ENCODE measurements at places on chromosomes 5 and 9.

DNA sequence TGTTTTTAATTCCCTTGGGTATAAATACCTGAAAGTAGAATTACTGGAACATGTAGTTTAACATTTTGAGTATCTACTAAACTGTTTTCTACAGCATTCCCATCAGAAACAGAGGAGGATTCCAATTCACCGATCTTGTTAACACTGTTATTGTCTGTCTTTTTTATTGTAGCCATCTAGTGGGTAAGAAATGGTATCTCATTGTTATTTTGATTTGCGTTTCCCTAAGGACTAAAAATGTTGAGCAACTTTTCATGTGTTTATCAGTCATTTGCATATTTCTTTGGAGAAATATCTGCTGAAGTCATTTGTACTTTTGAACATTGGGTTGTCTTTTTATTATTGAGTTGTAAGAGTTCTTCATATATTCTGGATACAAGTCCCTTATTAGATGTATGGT, 135.2 kb upstream of the NFIL3 start:
- DNase-seq = no peak

- no peak for DNase-seq
Measured at GRCh38 chr5:68169903-68170302, 45.7 kb upstream of the PIK3R1 start.

- DNase-seq = peak; percentile 36
Measured at GRCh38 chr9:128771094-128771721, 519 bp downstream of the ZER1 start.

GRCh38 chr9:91771864-91772263, 178.2 kb downstream of the ROR2 start:
- DNase-seq = no peak

DNA sequence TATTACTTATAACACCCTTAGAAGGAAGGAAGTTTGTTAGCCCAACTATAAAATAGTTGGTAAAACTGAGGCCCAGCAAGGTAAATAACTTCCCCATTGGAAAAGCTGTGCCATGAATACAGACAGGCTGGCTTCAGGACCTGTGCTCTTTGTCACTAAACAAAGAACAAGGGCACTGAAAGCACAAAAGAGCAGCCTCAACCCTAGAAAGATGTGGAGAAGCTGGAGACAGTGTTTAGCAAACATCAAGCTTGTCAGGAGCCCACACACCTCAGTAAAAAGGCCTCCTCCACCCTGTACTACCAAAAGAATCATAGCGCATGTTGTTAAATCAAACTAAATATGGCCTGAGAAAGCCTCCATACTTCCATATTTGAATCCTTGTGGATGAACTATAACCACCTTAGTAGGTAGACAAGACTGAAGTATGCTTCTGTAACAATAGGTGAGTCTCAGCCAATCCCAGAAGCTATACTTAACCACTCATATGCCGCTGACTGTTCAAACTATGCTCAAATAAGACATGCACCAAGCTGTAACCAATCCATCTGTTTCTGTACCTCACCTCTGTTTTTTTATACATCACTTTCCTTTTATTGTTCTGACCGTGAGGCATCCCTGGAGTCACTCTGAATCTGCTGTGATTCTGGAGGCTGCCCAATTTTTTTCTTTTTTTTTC, 18.4 kb upstream of the SCGB3A2 start:
- no peak for DNase-seq

DNA sequence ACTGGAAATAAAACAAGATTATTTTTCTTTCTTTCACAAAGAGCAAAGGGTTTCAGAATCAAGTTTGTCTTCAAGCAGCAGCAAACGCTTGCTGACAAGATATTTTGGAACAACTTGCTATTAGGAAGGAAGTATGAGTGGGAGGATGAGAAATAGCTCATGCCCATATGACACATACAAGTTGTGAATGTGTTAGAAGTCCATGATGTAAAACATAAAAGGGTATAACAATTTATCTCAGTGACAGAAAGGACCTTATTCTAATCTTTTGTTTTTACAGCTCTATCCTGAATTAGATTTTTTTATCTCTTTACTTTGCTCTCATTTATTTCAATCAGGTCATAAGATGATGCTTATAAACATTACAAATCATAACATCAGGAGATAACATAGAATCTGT, 516.6 kb upstream of the MEF2C start:
- no peak for DNase-seq

- DNase-seq = no peak
Measured at GRCh38 chr5:7546555-7546954, 150.6 kb downstream of the ADCY2 start.

DNA sequence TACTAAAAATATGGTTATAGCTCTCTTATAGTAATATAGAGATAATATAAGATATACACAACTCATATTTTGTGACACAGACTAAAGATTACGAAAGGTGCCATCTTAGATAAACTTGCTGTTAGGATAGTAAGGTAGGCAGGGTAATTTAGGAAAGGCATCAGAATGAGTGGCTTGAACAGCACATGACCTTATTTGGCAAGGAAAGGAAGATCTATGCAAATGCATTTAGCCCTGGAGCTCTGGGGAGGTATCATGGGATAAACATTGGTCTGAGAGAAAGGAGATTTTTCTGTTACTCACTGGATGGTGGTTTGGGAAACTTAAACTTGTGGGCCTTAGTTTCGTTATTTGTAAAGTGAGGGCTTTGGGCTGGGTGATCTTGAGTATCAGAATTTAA, 65.8 kb downstream of the KCTD16 start:
- DNase-seq = no peak

DNA sequence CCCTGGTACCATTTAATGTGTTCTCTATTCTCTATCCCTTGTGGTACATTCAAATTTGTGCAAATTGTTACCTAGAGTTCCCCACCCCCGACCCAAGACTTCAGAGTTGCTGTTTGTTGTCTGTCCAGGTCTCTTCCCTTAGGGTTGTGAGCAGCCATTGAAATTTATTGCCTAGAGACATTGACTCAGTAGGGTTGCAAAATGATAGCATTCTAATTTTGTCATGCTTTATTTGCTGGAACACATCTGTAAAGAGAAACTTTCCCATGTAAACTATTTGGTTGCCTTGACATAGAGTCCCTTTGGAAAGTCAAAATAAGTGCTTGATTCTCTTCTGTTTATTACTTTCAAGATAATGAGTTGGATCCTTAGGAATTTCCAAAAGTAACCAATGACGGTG, 91.7 kb upstream of the KLF9 start:
- no peak for DNase-seq

GRCh38 chr9:122398371-122398924, 27.6 kb downstream of the PTGS1 start:
- DNase-seq = no peak

DNA sequence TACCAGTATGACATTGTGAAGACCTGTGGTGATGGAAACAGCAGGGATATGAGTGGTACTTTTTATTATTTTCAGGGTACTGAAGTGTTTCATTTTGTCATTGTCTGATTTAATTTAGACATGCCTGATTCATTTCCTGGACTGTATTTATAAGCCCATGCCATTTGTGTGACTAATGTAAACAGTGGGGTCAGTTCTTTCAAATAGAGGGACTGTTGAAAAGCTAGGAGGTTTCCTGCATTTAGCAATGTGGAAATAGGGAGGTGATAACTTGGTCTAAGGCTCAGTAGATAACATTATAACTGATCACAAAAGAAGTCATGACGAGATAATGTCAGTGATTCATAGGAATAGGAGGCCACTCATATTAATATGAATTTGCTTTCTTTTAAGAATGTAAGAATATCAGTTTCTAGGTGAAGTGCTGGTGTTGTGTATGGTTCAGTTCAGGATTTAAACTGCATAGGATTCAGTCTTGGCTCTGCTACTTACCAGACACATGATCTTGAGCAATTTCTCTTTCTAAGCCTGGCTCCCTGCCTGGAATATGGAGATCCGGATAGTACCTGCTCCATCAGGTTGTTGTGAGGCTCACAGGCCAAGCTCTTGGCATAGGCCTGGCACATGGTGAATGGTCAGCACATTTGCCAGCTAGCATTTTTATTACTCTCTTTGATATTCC, 7.5 kb downstream of the RASGRF2 start:
- no peak for DNase-seq

DNA sequence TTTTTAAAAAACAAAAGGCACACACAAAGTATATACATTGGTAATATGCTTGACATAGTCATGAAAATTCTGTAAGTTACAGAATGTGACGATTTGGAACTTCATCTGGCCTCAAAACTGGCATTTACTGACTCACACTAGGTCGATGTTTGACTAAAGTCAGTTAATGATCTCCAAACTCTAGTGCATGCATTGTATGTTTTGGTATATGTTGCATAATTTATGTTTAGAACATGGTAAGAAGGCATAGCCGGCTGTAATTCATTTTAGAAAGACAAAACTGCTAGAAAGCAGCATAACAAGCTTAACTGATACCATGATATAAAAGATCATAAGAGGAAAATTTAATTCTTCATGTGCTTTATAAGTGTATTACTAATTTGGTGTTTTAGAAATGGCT, 58.6 kb upstream of the RICTOR start:
- no peak for DNase-seq

GRCh38 chr9:77374266-77374665, 196.9 kb downstream of the VPS13A start:
- DNase-seq = no peak

- DNase-seq = no peak
Measured at GRCh38 chr5:123075521-123076163, 13.4 kb upstream of the PRDM6 start.

DNA sequence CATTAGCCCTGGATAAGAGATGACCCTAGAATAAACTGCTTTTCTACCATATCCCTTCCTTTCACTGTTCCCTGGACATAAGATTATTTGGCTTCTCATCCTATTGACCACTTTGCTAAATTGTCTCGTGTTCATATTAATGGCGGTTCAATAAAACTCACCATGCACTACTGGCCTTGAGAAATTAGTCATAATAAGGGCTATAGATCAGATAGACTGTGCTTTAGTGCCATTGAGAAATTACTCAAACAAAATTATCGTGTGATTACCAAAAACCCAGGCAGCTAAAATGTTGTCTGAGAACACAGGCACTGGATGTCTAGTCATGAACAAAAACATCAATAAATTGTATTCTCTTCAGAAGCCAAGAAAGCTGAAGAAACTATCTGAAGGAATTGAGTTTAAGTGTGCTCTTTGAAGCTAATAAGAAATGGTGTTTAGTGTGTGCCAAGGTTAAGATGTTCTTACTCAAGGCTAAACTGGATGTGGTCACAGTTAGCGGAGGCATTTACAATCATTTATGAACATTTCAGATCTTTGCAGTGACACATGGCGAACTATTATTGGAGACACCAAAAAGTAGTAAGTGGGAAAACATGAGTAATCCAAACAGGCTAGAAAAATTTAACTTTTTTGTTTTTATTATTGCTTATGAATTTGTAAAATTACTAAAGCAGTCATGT, 460.4 kb upstream of the RORB start:
- DNase-seq = no peak

- no peak for DNase-seq
Measured at GRCh38 chr9:127470662-127471061, 19.4 kb downstream of the LRSAM1 start.

DNA sequence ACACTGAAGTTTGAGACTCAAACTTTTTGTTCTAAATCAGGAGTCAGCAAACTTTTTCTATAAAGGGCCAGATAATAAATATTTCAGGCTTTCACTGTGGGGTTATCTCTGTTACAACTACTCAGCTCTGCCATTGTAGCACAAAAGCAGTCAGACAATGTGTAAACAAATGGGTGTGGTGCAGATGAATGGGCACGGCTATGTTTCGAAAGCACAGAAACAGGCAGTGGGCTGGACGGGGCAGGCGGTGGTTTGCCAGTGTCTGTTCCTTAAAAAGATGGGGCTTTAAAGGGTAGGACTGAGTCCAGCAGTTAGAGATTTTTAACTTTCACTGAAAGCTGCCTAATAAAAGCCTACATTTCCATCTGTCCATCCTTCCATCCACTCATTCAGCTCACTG, 48.9 kb downstream of the PFDN1 start:
- DNase-seq = no peak

Data from T47D (cell line).